GM10248 (cell line): ENCODE measurements at places on chromosomes 12 and 14.

DNA sequence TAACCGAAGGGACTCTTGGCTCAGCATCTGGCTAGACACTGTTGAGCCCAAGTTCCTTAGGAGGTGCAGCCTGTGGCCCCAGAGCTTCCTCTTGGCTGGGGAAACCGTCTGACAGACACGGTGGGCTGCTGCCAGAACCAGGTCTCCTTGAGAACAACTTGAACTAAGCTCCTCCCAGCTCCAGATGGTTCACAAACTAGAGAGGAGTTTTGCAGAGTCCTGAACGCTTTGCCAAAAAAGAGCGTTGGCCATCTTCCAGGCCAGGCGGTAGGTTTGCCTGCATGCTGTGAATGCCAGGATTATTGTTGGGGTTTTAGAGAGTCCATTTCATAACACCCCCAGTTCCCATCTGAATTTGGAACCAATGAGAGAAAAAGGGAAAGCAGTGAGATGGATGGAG, 399.8 kb downstream of the RGS6 start:
- no peak for DNase-seq

GRCh38 chr12:77599782-77600467, 230.8 kb upstream of the NAV3 start:
- DNase-seq, result no peak

DNA sequence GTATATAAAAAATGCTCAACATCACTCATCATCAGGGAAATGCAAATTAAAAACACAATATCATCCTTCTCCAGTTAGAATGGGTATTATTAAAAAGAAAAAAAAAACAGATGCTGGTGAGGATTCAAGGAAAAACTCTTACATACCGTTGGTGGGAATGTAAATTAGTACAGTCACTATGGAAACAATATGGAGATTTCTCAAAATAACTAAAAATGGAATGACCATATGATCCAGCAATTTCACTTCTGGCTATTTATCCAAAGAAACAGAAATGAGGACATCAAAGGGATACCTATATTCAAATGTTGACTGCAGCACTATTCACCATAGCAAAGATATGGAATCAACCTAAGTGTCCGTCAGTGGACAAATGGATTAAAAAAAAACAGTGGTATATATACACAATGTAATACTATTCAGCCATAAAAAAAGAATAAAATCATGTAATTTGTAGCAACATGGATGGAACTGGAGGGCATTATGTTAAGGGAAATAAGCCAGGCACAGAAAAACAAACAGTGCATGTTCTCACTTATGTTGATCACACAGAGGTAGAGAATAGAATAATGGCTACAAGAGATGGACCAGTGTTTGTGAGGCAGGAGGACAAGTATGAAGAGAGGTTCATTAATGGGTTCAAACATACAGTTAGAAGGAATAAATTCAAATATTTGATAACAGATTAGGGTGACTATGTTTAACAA, 14.4 kb upstream of the PRR4 start:
- no peak for DNase-seq

GRCh38 chr12:121430833-121431415, 31.0 kb downstream of the RNF34 start:
- DNase-seq, result no peak

GRCh38 chr12:57381693-57382220, 49.1 kb downstream of the R3HDM2 start:
- no peak for DNase-seq

GRCh38 chr14:100214770-100215083, 24.2 kb upstream of the YY1 start:
- no peak for DNase-seq

DNA sequence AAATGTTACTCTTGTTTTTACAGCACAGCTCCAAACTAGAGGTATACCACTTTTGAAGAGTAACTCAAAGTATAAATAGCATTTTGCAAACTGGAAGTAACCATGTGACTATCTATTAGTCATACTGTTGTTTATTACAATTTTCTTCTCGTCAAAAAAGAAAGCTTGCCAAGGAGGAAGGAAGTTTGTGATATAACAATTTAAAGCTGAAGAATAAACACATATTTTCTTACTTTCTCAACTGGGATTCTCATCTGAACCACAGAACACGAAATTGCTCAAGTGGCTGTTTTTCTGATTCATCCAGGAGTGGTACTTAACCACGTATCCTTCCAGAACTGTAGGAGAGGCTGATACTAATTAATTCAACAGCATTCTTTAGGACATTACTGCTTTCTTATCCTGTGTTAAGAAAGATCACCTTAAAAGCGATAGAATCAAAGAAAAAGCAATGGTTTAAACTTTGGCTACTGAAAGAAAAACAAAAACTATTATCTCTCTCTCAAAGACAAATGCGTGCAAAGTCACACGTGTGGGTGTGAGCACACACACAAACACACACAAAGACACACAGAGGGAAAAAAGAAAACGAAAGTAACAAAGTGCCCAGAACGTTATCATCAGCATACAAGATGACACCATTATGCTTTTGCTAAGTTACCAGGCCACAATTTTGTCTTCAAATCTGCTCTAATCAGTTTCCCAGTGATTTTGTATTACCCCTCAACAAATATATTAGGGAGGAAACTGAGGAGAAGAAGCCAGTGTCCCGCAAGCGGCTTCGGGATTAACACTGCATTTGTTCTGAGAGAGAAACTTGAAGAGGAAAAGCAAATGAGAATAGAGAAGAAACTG, at the start of gene CLEC2B:
Gene CLEC2B (minus strand): TSS at position 48 of the 855 bp plus-strand sequence.
- DNase-seq, result peak; percentile 16

DNA sequence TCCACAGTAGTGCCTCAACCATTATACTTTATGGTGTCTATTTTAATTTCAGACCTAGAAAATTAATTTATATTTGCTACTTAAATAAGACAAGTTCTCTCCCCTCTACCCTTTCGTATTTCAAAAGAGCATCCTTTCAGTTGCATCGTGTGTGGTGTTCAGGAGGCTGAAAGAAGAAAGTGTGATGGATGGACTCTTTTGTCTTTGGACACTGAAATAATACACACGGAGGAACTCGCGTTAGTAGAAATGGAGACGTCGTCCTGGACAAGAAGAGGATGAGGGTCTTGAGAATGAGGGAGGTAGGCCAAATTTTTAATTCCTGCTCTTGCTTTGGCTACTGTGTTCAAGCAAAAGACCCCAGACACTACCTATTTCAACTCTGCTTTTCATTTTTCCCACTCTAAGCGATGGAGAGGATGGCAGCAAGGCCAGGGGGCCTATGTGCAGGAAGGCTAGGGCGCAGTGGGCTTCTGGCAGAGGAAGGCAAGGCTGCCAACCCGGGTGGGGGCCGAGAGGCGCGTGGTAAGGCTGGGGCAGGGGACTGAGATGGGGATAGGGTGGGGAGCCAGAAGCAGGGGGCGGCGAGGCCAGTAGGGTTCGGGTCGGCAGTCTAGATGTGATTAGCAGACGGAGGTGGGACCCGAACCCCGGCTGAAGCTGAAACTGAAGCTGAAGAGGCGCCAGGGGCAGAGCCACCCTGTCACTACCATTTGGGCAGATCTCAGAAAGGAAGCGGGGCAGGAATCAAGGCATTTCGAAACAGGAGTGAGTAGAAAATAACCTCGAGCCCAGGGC, 722 bp downstream of the TMED8 start:
- DNase-seq, result peak; percentile 31

DNA sequence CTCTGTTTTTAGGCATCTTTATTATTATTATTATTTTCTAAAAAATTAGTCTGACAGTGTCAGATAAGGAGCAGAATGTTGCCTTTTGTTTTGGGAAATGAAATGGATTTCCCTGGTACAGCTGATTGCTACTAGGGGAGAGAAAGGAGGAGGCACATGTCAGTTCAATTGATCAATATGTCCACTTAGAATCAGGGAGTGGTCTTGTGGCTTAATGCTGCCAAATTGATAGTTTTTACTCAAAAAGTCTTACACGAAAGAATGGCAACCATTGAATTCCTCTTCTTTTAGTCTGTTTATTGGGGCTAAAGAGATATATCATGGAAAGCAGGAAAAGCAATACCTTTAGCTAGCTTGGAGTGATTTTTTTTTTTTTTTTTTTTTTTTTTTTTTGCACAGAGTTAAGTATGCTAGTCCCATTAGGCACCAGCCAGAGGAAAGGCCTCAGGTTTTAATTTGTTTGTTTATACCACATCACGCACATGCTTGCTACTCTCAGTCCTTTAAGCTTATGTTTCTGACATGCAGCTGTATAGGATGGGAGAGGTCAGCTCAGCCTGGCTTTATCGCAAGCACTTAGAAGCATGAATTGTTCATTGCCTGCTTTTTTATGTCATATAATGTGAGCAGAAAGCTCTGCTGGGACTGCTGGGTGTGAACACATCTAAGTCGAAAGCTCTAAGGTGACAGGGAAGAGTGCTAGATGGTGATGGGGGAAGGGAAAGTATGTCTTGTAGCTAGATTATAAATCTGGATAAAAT, 1.4 kb downstream of the AKAP6 start:
- no peak for DNase-seq

GRCh38 chr12:113643177-113643974, 171.7 kb upstream of the LHX5 start:
- no peak for DNase-seq

DNA sequence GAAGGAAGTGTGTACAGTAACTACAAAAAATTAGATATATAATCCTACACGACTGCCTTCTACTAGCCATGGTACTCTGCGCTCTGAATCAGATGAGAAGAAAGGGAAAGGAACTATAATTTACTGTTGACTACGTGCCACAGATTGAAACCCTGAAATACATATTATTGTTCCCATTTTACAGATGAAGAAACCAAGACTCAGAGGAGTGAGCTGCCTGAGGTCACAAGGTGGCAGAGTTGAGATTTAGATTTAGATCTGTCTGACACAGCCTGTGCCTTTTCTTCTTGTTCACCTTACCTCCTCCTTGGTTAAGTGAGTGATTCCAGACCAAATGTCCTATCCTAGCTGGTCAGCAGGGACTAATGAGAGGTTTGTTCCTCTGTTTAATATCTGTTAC, 61.6 kb upstream of the OR4E1 start:
- DNase-seq, result no peak

GRCh38 chr12:100201604-100202423, 1.2 kb downstream of the ACTR6 start:
- no peak for DNase-seq

DNA sequence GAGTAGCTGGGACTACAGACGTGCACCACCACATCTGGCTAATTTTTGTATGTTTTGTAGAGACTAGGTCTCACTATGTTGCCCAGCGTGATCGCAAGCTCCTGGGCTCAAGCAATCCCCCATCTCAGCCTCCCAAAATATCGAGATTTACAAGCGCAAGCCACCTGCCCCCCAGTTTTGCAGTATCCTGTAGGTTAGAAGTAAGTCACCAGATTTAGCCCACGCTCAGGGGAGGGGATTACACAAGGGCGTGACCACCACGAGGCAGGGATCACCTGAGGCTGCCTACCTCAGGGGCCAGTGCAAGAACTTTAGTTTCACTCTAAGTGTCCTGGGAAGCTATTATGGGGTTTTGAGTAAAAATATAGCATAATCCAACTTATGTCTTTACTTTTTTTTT, 39.2 kb upstream of the PLEKHG6 start:
- no peak for DNase-seq

DNA sequence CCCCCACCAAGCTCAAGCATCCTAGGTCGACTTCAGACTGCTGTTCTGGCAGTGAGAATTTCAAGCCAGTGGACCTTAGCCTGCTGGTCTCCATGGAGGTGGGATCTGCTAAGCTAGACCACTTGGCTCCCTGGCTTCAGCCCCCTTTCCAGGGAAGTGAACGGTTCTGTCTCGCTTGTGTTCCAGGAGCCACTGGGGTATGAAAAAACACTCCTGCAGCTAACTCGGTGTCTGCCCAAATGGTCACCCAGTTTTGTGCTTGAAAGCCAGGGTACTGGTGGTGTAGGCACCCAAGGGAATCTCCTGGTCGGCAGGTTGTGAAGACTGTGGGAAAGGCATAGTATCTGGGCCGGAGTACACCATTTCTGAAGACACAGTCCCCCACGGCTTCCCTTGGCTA, 44.6 kb upstream of the FKBP4 start:
- DNase-seq, result no peak

- no peak for DNase-seq
These were observed 123.4 kb downstream of the KSR2 start for GRCh38 chr12:117845271-117845904.

DNA sequence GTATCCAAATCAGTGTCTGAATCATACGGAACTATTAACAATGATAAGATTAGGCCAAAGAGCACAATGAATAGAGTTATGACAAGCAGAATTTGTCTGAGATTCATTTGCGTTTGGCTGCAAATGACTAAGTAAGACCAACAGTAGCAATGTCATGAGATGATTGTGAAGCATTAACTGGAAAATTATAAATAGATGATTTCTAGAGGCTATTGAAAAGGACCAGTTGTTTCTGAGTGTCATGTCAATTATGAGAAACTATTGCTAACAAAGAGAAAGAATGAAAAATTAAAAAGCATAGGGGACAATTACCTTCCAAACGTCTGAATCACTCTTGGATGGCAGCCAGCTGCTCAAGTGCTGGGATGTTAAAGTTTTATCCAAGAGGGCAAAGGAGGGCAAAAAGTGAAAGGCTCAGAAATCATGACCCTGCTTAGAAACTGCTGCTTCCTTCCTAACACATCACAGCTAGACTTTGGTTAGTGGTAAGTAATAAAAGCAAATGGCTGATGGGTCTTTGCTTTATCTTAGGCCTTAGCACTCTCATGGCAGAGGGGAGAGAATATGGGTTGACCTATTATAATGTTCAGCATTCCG, 89.0 kb downstream of the AKAP6 start:
- no peak for DNase-seq

- DNase-seq, result no peak
These were observed 40.9 kb downstream of the MBIP start for GRCh38 chr14:36279306-36280190.

GRCh38 chr14:36718216-36718615, 56.6 kb downstream of the PAX9 start:
- DNase-seq, result no peak

GRCh38 chr14:26702721-26703230, 104.9 kb upstream of the NOVA1 start:
- DNase-seq, result no peak

DNA sequence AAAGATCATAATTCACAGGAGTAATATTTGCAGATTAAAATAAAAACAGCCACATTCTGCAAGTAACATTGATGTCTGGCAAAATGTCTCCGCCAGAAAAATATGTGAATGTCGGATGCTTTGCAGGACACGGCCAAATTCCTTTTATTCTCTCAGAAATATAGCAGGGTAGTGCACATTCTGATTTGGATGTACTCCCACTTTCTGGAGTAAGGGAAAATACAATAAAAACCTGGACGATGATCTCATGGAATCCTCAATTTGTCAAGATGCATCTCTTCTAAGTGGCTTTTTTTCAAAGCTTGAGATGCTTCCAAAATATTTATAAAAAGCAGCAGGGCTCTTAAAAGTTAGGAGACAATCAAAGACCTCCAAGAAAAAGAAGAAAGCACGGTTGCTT, 133.3 kb downstream of the TBX5 start:
- DNase-seq, result no peak

GRCh38 chr12:126210026-126210425, 1144.8 kb downstream of the AACS start:
- DNase-seq, result no peak

- no peak for DNase-seq
These were observed 39.6 kb upstream of the LIN7A start for GRCh38 chr12:80977346-80977745.
